ENCODE measurements at places on chromosomes 6 and 20. TPM values are rescaled to one million over a fixed set of nuclear protein-coding genes. Genes with fewer than 3 reads are reported as not detected.

- DNase-seq, result no peak
Measured at GRCh38 chr20:1813101-1813529, 82.1 kb upstream of the SIRPA start.

- DNase-seq, result no peak
Measured at GRCh38 chr20:63471981-63472831, at the start of gene KCNQ2. TSS of gene KCNQ2 (minus strand) at chr20:63472655. CDS start at chr20:63472463, 192 bp downstream.

GRCh38 chr6:136424901-136425300 lies 125.3 kb downstream of the MAP7 start:
- no peak for DNase-seq

DNA sequence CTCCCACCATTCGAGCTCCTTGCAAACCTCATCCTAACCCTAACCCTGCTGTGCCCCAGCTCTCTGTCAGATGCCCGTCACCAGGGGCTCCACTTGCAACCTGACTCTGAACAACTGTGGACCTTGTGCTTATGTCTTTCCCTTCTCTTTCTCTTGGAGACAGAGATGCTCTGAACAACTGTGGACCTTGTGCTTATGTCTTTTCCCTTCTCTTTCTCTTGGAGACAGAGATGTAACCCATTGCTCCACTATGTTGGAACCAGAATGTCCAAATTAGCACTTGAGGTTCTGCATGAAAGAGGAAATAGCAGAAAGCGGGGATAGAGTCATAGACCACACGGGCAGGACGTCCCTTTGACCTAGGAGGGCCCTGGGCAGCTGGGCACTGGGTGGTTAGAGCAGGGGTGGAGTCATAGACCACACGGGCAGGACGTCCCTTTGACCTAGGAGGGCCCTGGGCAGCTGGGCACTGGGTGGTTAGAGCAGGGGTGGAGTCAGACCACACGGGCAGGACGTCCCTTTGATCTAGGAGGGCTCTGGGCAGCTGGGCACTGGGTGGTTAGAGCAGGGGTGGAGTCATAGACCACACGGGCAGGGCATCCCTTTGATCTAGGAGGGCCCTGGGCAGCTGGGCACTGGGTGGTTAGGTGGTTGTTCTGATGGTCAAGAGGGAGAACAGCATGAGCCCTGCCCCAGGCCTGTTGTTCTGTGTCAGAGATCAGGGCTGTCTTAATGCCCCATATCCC lies 22.2 kb downstream of the PCMTD2 start:
- no peak for DNase-seq

DNA sequence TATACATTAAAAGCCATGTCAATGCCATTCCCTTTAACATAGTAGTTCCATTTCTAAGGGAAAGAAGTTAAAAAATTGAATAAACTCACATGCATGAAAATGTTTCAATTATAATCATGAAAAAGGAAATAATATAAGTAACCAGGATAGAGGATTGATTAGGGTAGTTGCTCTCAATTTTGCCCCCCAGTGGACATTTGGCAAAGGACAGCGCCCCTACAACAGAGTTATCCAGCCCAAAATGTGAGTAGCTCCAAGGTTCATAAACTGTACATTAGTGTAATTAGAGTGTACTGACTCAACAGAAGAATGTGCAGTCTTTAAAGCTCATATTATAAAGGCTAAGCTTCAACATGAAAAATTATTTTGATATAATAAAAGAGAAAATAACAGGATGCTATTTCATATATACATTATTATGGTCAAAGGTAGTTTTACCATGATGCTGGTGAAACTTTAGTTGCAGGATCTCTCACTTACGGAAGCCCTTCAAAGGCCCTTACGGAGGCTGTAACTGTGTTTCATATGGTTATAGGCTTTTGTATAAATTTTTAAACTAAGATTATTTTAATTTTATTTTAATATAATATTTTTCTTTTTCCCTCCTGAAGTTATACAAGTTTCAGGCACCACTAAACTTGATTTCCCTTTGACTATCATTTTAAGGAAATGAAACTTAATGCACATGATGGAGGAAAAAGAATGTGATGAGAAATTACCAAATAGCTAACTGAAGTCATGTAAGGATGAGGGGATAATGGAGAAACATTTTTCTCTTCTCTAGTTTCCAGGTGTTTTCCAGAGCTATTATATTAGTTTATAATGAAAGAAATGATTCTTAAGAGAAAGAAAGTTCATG lies 403.6 kb downstream of the PLCB1 start:
- DNase-seq, result no peak

- DNase-seq, result no peak
Measured at GRCh38 chr6:169689287-169689686, 12.5 kb downstream of the WDR27 start.

GRCh38 chr6:136235233-136235564 lies 14.9 kb downstream of the MTFR2 start:
- no peak for DNase-seq

DNA sequence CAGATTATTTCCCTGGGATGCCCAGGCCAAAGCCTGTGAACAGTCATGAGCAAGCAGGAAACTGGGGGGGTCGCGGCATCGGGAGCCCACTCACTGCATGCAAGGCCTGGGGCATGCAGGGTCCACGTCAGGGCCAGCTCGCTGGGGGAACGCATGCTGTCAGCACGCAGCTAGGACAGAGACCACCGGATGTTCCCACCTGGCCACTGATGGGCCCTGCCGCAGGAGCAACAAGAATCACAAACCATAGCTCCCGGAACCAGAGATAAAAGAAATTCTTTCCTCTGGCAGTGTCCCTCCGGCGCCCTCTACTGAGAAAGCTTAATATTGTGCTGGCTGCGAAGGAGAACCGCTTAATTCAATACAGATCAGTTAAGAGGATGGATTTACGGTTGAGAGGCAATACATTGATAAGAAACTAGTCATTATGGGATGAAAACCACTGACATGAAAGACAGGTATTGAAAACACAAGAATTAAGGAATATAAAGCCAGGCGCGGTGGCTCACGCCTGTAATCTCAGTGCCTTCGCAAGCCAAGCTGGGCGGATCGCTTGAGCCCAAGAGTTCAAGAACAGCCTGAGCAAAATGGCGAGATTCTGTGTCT lies 32.6 kb downstream of the C6orf15 start:
- peak; percentile 53 for DNase-seq

- no peak for DNase-seq
Measured at GRCh38 chr6:115675443-115675842, 385.2 kb downstream of the FRK start.

- no peak for DNase-seq
Measured at GRCh38 chr6:148379966-148380713, 37.5 kb downstream of the SASH1 start.

GRCh38 chr6:119594907-119595306 lies 245.3 kb upstream of the MAN1A1 start:
- no peak for DNase-seq

GRCh38 chr6:38847497-38847896 lies 132.4 kb downstream of the DNAH8 start:
- no peak for DNase-seq

GRCh38 chr6:147678253-147678652 lies 169.8 kb downstream of the SAMD5 start:
- no peak for DNase-seq

DNA sequence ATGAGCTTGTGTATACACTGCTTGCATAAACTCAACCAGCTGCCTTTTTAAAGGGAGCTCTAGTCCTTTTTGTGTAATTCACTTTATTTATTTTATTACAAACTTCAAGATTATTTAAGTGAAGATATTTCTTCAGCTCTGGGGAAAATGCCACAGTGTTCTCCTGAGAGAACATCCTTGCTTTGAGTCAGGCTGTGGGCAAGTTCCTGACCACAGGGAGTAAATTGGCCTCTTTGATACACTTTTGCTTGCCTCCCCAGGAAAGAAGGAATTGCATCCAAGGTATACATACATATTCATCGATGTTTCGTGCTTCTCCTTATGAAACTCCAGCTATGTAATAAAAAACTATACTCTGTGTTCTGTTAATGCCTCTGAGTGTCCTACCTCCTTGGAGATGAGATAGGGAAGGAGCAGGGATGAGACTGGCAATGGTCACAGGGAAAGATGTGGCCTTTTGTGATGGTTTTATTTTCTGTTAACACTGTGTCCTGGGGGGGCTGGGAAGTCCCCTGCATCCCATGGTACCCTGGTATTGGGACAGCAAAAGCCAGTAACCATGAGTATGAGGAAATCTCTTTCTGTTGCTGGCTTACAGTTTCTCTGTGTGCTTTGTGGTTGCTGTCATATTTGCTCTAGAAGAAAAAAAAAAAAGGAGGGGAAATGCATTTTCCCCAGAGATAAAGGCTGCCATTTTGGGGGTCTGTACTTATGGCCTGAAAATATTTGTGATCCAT lies 15.3 kb downstream of the TNFAIP3 start:
- DNase-seq, result no peak

DNA sequence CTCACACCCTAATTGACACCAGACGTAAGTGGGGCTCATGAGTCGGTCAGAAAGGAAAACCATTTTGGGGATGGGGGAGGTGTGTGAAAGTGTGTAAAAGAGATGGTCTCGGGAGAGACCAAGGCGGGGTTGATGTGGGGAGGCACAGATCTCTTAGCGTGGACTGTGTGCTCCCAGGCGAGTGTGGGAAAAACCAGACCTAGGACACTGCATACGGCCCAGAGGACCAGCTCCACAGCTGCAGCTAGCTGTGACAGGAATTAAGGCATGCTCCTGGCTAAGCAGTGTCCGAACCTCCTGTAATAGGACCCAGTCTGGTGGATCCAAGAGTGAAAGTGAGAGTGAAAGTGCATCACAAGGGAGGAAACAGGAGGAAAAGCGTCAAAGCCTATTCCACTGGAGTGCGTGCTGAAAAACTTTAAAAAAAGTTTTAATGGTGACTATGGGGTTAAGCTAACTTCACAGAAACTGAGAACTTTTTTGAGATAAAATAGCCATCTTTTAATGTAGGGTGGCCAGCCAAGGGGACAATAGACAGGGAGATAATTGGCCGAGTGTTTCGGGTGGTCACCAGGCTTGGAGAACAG lies 9.6 kb downstream of the IL22RA2 start:
- DNase-seq, result no peak

- no peak for DNase-seq
Measured at GRCh38 chr6:42925248-42925857, 3.9 kb upstream of the CNPY3 start.

GRCh38 chr20:36483919-36484808 lies 57.2 kb upstream of the MYL9 start:
- DNase-seq, result no peak

DNA sequence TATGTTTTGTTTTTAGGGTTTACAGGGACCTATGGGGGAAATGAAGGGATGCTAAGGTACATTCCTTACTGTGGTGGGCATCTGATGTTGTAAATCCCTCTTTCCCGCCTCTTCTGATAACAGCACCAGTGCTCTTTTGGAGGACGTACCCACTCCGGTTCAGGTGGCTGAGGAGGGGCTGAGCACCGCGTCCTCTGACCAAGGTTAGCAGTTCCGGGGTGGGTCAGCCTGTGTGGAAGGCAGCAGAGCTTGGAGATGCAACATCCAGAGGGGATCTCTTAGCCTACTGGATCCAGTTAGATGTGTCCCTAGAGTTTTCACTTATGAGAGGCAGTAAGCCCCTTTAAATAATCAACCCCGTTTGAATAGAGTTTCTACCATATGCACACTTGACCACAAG lies 135.3 kb upstream of the KCNG1 start:
- DNase-seq, result no peak

Gene AKAP12
- total RNA-seq, result 7.8 TPM

Gene NOX3
- total RNA-seq, result not detected

Gene TRIM40
- not detected for total RNA-seq

Gene RAET1E
- not detected for total RNA-seq

Gene MCHR2
- total RNA-seq, result not detected

Gene TPMT
- total RNA-seq, result 6.3 TPM
